HFFc6 (cell line): ENCODE measurements at places on chromosomes 7 and 10.

DNA sequence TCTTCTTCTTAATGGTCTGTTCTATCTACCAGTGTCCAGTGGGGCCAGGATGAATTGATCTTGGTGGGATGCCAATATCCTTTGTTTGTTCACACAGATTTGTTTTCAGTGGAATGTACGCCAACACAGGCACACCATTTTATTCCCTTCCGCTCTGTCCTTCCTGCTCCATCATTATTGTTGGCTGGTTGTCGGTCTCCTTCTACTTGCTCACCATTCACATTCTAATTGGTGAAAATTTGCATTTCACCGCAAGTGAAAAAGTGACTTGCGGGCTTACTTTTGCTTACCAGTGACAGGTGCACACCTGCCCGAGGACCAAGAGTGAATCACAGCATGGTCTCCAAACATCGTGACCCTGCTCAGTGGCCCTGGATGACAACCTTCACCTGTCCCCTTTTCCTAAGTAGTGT lies 148.3 kb downstream of the NOC3L start:
- no peak for DNase-seq

DNA sequence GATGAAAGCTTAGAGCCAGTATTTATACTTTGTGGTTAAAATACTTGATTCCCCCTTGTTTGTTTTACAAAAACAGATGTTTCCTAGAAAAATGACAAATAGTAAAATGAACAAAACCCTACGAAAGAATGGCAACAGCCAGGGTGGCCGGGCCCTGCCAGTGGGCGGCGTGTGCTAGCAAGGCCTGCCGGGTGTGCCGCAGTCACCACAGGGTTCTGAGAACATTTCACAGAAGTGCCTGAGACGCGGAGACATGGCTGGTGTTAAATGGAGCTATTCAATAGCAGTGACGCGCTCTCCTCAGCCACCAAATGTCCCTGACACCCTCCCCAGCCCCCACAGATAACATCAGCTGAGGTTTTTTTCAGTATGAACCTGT lies 14.5 kb downstream of the GPR146 start:
- no peak for DNase-seq

DNA sequence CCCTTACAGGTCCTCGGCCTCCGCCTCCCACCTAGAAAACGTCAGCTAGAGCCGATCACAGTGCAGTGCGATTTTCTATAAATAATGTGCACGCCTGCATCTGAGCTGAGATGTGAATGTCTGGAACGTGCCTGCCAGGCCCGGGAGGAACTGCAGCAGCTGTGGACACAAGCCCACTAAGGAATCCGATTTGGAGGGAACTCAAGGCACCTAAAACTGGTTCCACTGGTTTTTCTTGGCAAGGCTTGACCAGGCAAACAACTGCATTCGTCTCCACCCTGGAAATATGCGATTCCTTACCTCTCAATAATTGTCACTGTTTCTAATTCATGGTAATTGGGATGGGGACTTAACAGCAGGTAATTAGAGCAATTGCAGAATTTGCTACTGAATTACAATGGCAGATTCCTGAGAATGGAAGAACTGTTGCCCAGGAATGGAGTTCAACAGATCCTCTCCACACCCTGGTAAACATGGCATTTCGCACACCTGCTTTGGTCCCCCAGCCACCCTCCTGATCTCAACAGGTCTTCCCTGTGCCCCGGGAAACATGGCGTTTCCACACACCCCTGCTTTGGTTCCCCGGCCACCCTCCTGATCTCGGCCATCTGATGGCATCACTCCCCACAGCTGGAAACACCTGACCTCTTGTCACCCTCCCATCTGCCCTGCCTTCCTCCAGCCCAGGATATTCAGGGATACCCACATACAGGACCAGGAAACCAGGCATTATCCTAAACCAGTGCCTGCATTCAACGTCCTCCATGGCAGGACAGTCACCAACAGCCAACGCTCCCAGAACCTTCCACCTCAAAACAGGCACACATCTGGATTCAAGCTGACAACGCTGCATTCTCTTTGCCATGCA lies 76.0 kb downstream of the DIP2C start:
- no peak for DNase-seq

DNA sequence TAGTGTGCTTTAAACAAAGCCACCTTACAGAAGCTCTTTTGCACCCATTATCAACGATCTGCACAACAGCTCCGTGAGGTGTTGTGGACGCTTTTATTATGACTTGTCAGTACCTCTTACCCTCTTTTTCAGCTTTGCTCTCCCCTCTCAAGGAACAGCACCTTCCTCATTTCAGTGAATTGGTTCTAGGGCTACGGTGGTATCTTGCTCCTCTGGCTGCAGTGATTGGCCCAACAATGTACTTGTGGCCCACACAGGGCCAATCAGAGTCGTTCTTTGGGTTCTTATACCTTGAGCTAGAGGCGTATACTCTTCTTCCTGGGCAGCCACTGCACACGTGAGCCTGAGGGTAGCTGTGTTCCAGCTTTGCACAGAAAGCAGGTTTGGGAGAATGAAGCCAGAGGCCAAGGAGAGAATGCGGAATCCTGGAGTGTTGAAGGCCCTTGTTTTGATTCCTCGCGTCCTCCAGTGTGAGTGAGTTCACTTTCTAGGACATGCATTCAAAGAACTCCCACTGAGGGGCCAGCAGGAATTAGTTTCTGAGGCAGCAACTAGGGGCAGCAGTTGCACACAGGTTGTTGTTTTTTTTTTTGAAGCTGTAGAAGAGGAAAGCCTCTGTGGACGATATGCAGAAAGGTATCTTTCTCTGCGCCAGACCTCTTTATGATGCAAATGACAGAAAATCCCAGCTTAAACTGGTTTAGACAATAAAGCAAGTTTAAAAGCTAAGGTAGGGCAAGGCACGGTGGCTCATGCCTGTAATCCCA lies 49.8 kb upstream of the PDZD8 start:
- DNase-seq = no peak

DNA sequence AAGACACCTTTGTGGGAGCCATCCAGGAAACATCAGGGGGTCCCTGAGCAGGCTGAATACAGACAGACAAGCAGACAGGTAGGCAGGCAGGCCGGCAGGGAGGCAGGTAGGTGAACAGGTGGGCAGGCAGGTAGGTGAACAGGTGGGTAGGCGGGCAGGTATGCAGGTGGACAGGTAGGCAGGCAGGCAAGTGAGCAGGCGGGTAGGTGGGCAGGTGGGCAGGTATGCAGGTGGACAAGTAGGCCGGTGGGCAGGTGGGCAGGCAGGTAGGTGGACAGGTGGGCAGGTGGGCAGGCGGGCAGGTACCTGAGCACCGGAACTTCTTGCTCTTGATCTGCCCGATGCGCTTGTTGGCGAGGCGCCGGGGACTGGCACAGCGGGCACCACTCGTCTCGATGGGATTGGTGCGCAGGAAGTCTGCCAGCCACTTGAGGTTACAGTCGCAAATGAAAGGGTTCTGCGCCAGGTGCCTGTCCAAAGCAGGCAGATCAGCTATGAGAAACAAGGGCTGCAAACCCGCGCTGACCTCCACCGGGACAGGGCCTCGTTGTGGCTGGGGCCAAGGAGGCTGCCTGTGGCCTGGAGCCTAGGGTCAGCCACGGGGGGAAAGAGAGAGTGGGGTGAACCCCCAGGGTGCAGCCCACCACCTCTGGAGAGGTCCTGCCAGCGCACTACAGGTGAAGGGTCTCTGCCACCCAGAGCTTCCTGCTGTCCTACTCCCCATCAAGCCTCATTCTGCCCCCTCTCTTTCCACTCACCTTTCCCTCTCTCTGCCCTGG lies 136.9 kb downstream of the SLIT1 start:
- no peak for DNase-seq
